Inflammatory macrophage treated with lipopolysaccharide for 4 hours (primary cell): ENCODE measurements at places on chromosomes 4 and X.

DNA sequence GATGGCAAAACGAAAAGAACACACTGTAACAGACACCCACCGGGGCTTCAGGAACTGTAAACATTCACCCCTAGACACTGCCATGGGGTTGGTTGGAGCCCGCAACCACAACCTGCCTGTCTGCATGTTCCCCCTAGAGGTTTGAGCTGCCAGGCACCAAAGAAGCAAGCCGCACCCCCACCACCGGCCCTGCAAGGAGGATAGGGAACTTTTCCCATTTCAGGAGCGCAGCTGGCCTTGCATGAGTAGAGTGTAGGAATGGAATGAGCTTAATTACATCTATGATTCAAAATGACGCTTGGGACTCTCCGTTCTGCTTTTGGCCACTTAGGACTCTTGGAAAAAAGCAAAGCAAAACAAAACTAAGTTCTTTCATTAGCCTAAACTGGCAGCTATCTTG, 243.6 kb upstream of the CTSO start:
- no peak for DNase-seq

GRCh38 chr4:152962150-152962549, 26.0 kb downstream of the FHDC1 start:
- no peak for DNase-seq

- DNase-seq = no peak
Observed at GRCh38 chr4:139509727-139510410, 46.1 kb downstream of the SETD7 start.

GRCh38 chr4:54726907-54727306, 69.2 kb downstream of the KIT start:
- DNase-seq = no peak

DNA sequence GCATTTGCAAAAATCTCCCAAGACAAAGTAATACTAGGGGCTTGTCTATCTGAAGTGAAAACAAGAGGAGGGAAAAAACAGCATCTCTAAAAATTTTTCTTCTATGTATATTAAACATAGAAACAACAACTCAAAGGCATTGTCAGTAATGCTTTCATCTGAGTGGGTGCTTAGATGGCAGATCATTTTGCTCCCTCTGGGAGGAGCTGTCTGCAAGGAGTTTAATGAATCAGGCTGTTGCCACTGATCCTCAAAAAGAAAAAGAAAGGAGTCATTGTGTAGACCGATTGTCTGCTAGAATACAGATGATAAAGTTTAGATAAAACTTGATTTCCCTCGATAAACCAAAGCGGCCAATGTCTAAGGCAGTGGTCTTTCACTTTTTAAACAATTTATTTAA, 49.7 kb upstream of the KLHL8 start:
- peak; percentile 14 for DNase-seq
